Progenitor cell of endocrine pancreas (in vitro differentiated cells): ENCODE measurements at places on chromosomes 3 and 15. TPM values are rescaled to one million over a fixed set of nuclear protein-coding genes. Genes with fewer than 3 reads are reported as not detected.

The C3orf70 gene
- 5.8 and 5.9 TPM in 2 replicates for total RNA-seq

The NR2E3 gene
- total RNA-seq, result 0.47 TPM in 1 of 2 replicates, not detected in the other

The APOD gene
- not detected in 2 replicates for total RNA-seq

The FANCD2 gene
- 26.6 and 27.1 TPM in 2 replicates for total RNA-seq

The ZNF662 gene
- total RNA-seq, result 0.40 and 0.65 TPM in 2 replicates

The CNBP gene
- 192 and 194 TPM in 2 replicates for total RNA-seq

The EDEM1 gene
- total RNA-seq, result 24.1 and 25.4 TPM in 2 replicates

The CCR4 gene
- total RNA-seq, result not detected in 2 replicates

The SEMA3G gene
- total RNA-seq, result 0.79 and 1.1 TPM in 2 replicates

The GPR156 gene
- 0.41 and 0.89 TPM in 2 replicates for total RNA-seq

The CCDC54 gene
- total RNA-seq, result not detected in 2 replicates

The SNRPN gene
- total RNA-seq, result 146 and 148 TPM in 2 replicates

The SLCO2A1 gene
- 27.9 and 28.9 TPM in 2 replicates for total RNA-seq

The TUSC7 gene
- total RNA-seq, result not detected in 2 replicates

The LTK gene
- total RNA-seq, result 0.55 and 1.2 TPM in 2 replicates

The SLTM gene
- total RNA-seq, result 144 and 151 TPM in 2 replicates

The CPEB1 gene
- total RNA-seq, result 0.60 and 0.80 TPM in 2 replicates

The AMIGO3 gene
- 0.86 TPM in 1 of 2 replicates, not detected in the other for total RNA-seq
